ENCODE measurements at places on chromosomes 2 and 18. TPM values are rescaled to one million over a fixed set of nuclear protein-coding genes. Genes with fewer than 3 reads are reported as not detected.

The CHRNG gene
- total RNA-seq, result not detected

The DSG1 gene
- total RNA-seq, result not detected

The IRS1 gene
- total RNA-seq, result under 0.01 TPM

The KLHL30 gene
- total RNA-seq, result not detected

The EMILIN1 gene
- total RNA-seq, result 1.9 TPM

The INHBB gene
- total RNA-seq, result under 0.01 TPM

All from epithelial cell of umbilical artery (primary cell).